ENCODE measurements at places on chromosomes 5 and 9.
A peak's percentile ranks its signal among the peaks of the same experiment; 100 is the strongest.

GRCh38 chr9:130214776-130215340 lies 42.7 kb downstream of the NCS1 start:
- DNase-seq: no peak

DNA sequence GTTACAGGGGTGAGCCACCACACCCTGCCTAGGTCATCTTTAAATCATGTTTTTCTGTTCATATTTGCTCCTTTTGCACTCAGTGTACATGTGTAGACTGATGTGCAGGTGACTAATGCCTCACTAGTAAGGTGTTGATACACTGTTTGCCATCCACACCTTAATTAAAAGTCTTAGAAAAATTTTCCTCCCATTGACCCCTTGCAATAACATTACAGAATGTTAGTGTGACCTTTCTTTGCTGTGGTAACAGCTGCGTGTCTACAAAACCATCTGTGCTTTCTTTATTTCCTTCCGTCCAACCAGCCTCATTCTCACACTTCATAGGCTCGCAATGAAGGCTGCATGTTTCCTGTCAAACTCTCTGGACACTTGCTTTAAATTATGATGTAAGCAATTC lies 6.6 kb upstream of the CEMIP2 start:
- no peak for DNase-seq

- DNase-seq: no peak
These were observed 167.7 kb upstream of the DMAC1 start for GRCh38 chr9:7967093-7967827.

DNA sequence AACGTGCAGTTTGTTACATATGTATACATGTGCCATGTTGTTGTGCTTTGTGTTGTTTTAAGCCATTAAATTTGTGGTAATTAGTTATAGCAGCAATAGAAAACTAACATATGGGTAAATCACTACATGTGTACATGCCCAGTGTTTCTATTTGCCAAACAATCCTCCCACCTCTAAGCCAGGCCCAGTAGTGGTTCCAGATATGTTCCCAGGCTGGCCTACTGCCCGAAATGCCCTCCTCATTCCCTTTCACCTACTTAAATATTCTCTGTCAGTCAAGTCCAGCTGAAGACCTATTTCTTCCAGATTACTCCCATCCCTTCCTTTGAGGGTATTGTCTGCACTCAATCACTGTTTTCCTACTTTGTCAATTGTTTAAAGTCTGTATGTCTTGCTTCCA lies 24.1 kb upstream of the AGGF1 start:
- DNase-seq: no peak

- no peak for DNase-seq
These were observed 120.0 kb upstream of the KLF4 start for GRCh38 chr9:107609547-107609946.

DNA sequence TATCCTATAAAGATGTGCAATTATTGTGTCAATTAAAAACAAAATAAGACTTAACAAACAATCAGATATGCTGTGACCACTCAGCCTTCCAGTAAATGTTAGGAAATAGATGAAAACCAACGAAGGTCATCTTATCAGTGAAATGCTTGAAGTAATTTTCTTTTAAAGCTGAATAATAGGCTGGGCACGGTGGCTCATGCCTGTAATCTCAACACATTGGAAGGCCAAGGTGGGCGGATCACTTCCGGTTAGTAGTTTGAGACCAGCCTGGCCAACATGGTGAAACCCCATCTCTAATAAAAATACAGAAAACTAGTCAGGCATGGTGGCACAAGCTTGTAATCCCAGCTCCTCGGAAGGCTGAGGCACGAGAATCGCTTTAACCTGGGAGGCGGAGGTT lies 31.2 kb downstream of the NLN start:
- DNase-seq: no peak

DNA sequence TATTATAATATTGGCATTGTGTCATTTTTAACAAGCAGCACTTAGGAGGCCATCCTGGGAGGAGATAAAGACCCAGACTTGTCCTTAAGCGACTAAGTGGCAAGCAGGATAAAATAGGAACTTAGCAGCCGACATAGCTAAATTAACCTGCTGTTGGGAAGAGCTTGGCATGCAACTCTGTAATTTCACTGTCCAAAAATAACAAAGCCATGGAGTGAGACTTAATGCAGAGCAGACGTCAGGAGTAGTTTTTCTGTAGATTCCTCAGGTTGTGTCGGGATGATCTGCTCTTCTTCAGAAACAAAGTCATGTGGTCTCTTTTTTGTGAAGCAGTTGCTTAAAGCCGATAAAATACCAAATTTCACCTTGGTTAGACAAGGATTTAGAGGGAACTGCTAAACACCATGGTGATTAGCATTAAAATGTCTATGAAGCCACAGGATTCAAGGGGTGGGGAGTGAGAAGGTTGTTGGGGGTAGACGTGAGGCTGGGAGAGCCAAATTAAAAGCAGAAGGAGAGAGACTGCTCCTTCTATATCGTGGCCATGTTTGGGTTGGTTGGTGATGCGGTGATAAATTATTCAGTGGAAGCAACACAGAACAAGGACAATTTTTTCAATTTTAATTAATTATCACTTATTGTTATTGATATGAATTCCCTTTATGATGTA lies 303.0 kb downstream of the CSNK1G3 start:
- no peak for DNase-seq

- no peak for DNase-seq
These were observed at the start of gene CANX for GRCh38 chr5:179698935-179699615. Gene CANX, plus strand, starts transcription at chr5:179698967. Its CDS starts 6,715 bp downstream, at chr5:179705682.

- no peak for DNase-seq
These were observed 189.8 kb upstream of the MAP3K1 start for GRCh38 chr5:56625541-56625940.

DNA sequence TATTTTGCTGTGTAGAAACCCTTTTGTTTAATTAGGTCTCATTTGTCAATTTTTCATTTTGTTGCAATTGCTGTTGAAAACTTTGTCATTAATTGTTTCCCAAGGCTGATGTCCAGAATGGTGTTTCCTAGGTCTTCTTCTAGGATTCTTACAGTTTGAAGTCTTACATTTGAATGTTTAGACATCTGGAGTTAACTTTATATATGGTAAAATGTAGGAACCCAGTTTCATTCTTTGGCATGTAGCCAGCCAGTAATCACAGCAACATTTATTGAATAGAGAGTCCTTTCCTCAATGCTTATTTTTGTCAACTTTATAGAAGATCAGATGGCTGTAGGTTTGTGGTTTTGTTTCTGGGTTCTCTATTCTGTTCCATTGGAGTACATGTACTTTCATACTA lies 1290.8 kb upstream of the CDH9 start:
- no peak for DNase-seq

DNA sequence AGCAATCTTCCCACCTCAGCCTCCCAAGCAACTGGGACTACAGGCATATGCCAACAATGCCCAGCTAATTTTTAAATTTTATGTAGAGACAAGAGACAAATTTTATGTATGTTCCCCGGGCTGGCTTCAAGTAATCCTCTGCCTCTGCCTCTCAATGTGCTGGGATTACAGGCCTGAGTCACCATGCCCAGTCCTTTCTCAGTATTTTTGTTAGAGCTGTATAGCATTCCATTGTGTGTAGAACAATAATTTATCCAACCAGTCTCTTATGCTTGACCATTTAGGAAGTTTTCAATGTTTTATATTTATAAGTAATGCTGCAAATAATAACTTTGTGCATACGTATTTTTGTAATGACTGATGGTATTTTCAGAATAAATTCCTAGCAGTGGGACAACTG lies 38.9 kb upstream of the CTXN3 start:
- DNase-seq: no peak

GRCh38 chr5:141747152-141748141 lies 65.4 kb upstream of the ARAP3 start:
- DNase-seq: peak; percentile 98

GRCh38 chr9:77210116-77210515 lies 32.8 kb downstream of the VPS13A start:
- no peak for DNase-seq

- DNase-seq: no peak
These were observed 15.8 kb downstream of the EXOC3 start for GRCh38 chr5:458547-459353.

- no peak for DNase-seq
These were observed 20.2 kb downstream of the SNX18 start for GRCh38 chr5:54537725-54538124.

GRCh38 chr9:106438928-106439327 lies 424.0 kb upstream of the ZNF462 start:
- DNase-seq: no peak

- DNase-seq: no peak
These were observed 204.9 kb downstream of the SMARCA2 start for GRCh38 chr9:2220036-2220435.

- peak; percentile 75 for DNase-seq
These were observed 21.1 kb downstream of the FAM219A start for GRCh38 chr9:34437006-34437925.

Measured in Ammon's horn (tissue), 1 donor.